Small intestine (tissue), 16 donors: ENCODE measurements at places on chromosomes 4 and X.
A peak's percentile ranks its signal among the peaks of the same experiment; 100 is the strongest.

- no peak for DNase-seq
Measured at GRCh38 chrX:57070185-57070984, 51.0 kb downstream of the SPIN2B start.

DNA sequence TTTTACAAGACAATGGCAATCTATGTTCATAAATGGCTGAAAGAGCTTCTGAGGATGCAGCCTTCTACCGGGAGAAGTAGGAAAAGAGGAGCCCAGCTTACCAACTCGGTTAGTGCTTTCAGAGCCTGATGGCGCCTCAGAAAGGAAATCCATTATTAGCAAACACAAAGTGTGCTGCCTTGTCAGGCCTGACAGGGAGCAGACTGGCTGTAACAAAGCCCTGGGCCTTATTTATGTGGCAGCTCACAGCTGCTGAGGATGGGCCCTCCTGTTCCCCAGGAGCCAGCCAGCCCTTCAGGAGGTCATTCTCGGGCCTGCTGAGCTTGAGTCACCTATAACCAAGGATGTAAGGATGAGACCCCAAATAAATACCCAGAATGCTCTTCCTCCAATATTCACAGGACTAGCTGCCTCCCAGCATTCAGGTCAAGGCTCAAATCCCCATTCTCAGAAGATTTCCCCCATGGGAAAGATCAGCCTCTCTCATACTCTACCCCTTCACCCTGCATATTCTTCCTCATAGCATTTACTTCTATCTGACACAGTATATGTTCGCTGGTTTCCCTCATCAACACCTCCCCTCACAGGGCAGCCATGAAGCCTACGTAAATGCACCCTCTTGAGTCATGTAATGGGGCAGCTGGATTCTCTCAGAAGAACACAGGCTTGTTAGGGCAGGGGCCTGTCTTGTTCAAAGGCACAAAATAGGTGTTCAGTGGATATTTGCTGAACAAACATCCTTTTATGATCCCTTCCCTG lies 227.0 kb upstream of the RASGEF1B start:
- no peak for DNase-seq

GRCh38 chr4:157219711-157220370 lies 687 bp upstream of the GRIA2 start:
- no peak for DNase-seq

GRCh38 chrX:6184900-6185515 lies 43.7 kb downstream of the NLGN4X start:
- no peak for DNase-seq

GRCh38 chrX:44996277-44996676 lies 123.3 kb downstream of the KDM6A start:
- no peak for DNase-seq

GRCh38 chrX:150676221-150676620 lies 17.0 kb upstream of the MTMR1 start:
- DNase-seq = no peak

DNA sequence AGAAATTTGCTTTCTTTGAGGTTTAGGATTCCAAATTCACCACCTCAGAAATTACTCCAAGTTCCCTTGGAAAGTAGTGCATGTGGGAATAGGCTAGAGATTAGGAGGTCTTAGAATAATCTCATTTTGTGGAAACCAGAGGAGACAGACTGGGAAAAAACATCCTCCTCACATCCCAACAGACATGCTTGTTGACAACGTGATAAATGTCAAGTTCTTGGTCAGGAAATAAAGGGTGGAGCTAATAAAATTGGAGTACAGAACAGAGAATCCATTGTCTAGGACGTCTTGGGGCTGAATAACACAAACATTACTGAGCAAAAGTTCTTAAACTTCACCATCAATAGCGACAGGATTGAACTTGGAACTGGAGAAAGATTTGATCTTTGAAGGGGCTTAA lies 233.4 kb downstream of the PABPC4L start:
- DNase-seq = no peak

- DNase-seq = no peak
Measured at GRCh38 chrX:142483965-142484364, 278.9 kb upstream of the MAGEC2 start.

GRCh38 chr4:56164907-56165306 lies 216.2 kb downstream of the CEP135 start:
- peak; percentile 19 for DNase-seq

DNA sequence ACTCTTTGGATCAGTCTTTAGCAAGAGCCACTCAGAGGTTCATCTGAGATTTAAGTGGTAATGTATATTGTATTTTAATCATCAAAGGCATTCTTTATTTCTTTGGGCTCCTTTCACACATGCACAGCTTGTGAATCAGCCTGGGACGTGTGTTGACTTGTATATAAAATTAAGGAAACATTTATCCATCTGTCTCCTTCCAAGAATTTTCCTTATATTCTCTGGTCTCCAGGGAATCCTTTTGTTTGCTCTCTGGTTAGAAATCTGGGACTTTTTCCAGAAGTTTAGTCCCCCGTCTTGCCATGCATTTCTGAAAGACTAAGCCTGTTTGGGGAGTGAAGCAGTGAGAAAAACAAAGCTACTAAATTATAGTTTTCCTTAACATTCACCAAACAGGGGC lies 212.3 kb downstream of the DCAF12L2 start:
- no peak for DNase-seq

DNA sequence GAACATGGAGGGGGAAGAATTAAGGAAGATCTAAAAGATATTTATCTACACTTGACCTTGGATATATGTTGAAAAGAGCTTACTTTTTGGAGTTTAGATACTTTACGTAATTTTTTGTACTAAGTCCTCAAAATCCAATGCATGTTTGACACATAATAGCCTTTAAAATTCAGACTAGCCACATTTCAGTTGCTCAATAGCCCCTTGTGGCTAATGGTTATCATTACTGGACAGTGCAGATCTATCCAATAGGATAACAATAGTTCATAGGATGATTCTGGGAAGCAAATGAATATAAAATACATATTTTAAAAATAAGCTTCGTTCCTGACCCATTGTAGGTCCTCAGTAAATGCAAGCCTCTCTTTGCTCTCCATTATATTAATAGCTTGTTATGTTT lies 13.8 kb downstream of the AP1AR start:
- DNase-seq = no peak

DNA sequence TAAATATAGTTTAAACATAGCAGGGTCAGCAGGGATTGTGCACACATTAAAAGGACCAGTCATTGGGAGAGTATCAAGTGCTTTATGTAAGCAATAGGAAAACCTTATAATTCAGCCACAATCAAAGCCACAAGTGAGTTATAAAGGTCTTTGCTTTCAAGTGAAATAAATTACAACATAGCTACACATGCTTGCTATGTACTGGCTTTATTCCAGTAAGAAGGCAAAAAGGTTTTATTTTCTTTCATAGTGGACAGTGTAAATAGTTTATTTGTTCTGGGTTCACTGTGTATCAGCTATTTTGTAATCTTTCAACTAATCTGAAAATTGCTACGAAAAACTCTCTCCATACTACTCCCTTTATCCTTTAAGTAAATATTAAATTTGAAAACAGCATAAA lies 691.4 kb downstream of the PCDH7 start:
- DNase-seq = no peak

GRCh38 chr4:98524230-98524629 lies 134.2 kb downstream of the TSPAN5 start:
- DNase-seq = no peak

DNA sequence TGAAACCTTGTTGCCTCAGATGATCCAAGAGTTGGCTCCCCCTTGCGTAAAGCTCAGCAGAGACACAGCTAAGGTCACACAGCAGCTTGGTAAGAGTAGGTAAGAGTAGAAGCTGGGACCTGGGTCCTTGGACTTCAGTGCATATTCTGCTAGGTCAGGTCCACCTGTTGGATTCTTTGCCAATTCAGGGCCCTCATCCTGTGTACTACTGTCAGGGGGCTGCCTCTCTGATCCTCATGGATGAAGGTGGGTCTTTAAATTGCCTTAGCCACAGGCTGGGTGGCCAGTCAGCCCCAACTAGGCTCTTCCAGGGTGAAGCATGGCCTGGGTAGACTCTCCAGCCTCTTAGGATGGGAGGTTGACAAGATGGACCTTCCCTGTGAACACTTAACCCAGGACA lies 155.8 kb downstream of the AMMECR1 start:
- DNase-seq = no peak

GRCh38 chrX:139892512-139892911 lies 40.3 kb downstream of the ATP11C start:
- DNase-seq = no peak

DNA sequence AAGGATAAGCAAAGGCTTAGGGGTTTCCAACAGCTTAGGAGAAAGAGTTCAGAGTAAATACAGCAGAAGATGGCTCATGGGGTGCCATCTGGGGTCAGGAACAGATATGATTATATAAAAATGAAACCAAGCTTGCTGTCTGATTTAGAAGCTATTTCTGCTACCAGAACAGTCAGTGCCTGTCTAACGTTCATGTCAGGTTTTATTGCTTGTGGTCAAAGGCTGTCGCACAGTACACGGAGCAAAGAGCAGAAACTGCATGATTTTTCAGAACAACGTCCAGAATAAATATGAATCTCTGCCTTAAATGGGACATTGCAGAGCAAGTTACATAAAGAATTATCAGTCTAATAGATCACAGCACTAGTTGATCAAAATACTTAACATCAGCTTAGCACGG lies 17.4 kb downstream of the CETN2 start:
- peak; percentile 78 for DNase-seq

GRCh38 chr4:43341741-43342140 lies 449.2 kb downstream of the GRXCR1 start:
- no peak for DNase-seq

DNA sequence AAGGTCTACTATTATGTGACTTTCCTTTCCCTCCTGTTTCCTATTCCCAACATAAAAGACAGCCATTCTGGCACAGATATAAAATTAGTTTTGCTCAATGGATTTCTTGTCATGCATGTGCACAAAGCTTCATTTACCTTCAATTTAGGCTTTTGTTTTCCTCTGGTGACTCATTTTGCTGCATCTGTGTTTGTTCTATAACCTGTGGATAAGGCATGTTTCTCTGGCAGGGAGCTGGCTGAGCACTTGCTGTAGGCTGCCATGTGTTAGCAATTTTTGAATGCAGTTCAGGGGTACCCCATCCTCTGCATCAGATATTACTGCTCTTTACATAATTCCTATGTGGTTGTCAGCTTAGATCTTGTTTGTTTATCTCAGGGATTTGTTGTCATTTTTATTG lies 202.8 kb upstream of the GRID2 start:
- DNase-seq = no peak

DNA sequence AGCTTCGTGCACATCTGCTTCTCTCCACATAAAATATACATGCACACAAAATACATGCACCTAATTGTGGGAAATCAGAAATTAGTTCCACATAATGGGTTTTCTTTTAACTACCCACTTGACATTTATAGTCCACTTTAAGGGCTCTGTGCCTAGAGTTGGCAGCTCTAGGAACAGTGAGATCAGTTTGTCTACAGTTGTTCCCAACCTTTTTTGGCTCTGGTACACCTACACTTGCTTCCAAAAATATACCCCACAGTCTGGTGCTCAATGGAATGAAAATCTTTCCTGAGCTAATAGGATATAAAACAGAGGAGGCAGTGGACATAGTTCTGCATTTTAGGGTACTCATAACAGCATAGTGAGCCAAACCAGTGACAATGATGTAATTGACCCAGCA lies 36.1 kb downstream of the HDAC8 start:
- no peak for DNase-seq

DNA sequence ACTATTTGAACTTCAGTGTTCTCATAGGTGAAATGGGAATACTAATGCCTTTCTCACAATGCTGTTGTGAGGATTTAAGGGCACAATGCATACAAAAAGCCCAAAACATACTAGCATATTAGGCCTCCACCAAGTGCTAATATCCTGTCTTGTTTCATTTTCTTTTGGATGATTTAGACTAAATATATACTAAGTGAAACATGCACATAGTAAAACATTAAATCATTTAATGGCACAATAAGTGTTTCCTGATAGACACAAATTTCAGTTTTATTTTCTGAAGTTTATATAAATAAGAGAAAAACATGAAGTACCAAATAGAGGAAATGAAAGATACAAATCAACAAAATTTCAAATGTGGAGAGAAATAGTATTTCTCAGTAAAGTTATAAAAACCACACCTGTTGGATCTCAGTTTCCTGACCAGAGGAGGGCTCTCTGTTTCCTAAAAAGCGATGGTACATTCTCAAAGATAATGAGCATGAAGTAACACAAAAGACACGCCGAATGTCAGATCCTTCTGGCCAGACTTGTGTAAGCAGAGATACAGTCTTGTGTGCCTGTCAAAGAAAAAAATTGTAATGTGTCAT lies 25.1 kb downstream of the DDX60 start:
- DNase-seq = no peak

DNA sequence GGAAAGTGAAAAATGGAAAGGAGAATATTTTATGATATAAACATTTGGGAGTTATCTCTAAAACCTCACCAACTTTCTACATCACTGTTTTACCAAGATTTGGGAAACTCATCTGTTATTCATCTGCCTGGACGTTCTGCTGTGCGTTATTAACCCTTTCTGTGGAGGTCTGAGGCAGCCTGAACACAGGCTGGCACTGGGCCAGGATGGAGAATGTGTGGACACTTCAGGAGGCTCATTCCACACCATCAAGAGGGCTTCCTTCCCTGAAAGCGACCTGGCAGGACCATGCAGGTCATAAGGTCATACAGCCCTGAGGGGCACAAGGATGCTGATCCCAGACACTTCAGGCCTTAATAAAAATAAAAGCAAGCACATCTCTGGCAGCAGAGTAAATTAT lies 31.2 kb upstream of the TMEM184C start:
- DNase-seq = no peak

DNA sequence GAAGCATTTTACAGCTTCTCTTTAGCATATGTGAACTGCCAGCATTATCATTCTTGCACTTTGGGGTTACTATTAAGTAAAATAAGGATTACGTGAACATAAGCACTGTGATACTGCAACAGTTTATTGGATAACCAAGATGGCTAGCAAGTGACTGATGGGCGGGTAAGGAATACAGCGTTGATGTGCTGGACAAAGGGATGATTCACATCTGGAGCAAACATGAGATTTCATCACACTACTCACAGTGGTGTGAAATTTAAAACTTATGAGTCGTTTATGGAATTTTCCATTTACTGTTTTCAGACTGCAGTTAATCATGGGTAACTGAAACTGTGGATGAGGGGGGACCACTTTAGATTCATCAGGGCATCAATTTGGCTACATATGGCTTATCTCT lies 16.0 kb downstream of the NBDY start:
- DNase-seq = no peak

- DNase-seq = peak; percentile 0
Measured at GRCh38 chrX:36957425-36958328, 50.5 kb upstream of the FAM47C start.

GRCh38 chr4:146637621-146638332 lies 916 bp upstream of the POU4F2 start:
- no peak for DNase-seq
